Activated B cell treated with CpG ODN at 0.5 μM for 24 hours (primary cell): ENCODE measurements at places on chromosomes 7 and 10.

DNA sequence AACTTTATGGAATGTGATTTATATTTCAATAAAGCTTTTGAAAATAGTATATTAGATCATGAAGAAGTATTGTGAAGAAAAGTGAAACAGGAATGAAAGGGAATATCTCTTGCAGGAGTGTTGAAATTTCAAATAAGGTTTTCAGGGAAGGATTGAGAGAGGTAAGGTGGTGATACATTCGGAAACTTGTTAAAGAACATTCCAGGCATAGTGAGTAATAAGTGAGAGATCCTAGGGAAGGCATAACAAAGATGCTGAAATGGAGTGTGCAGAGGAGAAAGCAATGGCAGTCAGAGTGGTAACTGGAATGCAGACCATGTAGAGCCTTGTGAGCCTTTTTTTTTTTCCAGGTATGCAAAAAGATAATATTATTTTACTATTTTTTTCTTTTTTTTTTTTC, 4.1 kb downstream of the OR9A4 start:
- no peaks in the 10 kb centered on the region for H3K4me1 ChIP-seq
- no peak for DNase-seq
- no peaks in the 10 kb centered on the region for H3K36me3 ChIP-seq
- no peak overlapping the region for H3K4me3 ChIP-seq

DNA sequence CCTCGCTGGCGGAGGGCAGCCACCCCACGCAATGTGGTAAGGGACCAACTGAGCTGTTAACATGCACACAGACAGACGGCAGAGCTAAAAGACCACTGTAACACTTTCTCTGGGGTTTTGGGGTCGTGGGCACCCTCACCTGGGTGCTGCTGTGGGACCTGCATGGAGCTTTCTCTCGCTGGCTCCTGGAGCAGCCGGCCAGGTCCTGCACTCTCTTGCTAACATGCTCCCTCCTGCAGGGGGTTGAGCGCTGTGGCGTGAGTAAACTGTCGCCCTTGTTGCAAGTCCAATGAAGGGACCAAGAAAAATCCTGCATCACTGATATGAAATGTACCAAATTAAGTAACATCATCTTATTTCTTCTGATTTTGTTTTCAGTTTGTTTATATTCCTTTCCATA, 92.0 kb downstream of the ADK start:
- no peak for DNase-seq
- no peak overlapping the region for H3K27ac ChIP-seq
- peaks cover 4% of the 10 kb centered on the region for H3K4me1 ChIP-seq
- no peak overlapping the region for H3K4me3 ChIP-seq

GRCh38 chr7:51229106-51229537, 87.5 kb downstream of the COBL start:
- no peak overlapping the region for H3K27ac ChIP-seq
- no peaks in the 10 kb centered on the region for H3K4me1 ChIP-seq
- no peaks in the 10 kb centered on the region for H3K36me3 ChIP-seq
- H3K27me3 ChIP-seq, result no peaks in the 10 kb centered on the region
- no peak overlapping the region for H3K4me3 ChIP-seq

GRCh38 chr7:136890399-136890798, 21.9 kb downstream of the CHRM2 start:
- no peaks in the 10 kb centered on the region for H3K27me3 ChIP-seq
- no peak overlapping the region for H3K4me3 ChIP-seq
- H3K27ac ChIP-seq, result no peak overlapping the region
- no peaks in the 10 kb centered on the region for H3K4me1 ChIP-seq
- no peaks in the 10 kb centered on the region for H3K36me3 ChIP-seq

- H3K4me3 ChIP-seq, result no peak overlapping the region
- no peaks in the 10 kb centered on the region for H3K4me1 ChIP-seq
- H3K27ac ChIP-seq, result no peak overlapping the region
- no peak for DNase-seq
- no peaks in the 10 kb centered on the region for H3K36me3 ChIP-seq
- no peaks in the 10 kb centered on the region for H3K27me3 ChIP-seq
These were observed 192.6 kb upstream of the CCDC6 start for GRCh38 chr10:60098677-60099601.

- DNase-seq, result no peak
- H3K4me3 ChIP-seq, result no peak overlapping the region
These were observed 93.0 kb downstream of the BTRC start for GRCh38 chr10:101446947-101447346.
